ENCODE measurements at places on chromosomes 5 and 9.

GRCh38 chr5:53714667-53715010 lies 154.2 kb downstream of the NDUFS4 start:
- no peak for DNase-seq

DNA sequence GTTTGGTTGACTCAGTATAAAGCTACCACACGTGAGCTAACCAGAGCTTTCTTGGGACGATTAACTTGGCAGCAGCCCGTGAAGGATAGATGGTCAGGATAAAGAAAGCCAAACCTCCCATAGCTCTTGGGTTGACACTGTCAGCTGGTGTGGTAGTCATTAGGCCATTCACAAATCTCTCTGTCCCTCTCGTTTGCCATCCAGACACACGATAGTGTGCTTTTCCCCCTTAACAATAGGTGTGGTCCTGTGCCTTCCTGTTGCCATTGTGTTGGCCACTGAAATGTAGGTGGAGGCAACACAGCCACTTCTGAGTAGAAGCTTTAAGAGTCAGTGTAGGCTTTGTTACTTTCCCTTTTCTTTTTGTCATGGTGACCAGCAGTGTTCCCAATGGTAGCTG lies 11.7 kb downstream of the OR13J1 start:
- no peak for DNase-seq

- DNase-seq = no peak
These were observed 8.5 kb downstream of the CAMSAP1 start for GRCh38 chr9:135898634-135899407.

- DNase-seq = no peak
These were observed 540.2 kb upstream of the ZNF462 start for GRCh38 chr9:106322706-106323245.

GRCh38 chr9:14932231-14932630 lies 22.0 kb upstream of the FREM1 start:
- no peak for DNase-seq

DNA sequence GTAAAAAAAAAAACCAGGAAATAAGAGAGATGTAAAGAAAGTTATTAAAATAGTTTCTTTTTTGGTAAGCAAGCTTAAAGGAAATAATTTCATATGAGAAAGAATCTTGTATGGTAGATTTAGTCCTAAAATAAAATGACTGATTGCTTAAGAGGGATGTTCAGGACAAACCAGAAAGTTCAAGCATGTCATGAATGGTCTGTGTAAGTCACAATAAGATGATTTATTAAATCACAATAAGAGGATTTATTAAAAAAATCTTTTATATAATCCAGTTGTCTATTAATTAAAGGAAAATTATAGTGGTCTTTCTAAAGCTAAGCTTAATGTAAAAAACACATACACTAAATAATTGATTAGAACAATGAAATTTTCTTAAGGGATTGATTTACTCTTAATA lies 91.8 kb upstream of the OR13F1 start:
- peak; percentile 1 for DNase-seq

GRCh38 chr5:17228821-17229291 lies 11.4 kb downstream of the BASP1 start:
- DNase-seq = no peak

GRCh38 chr9:107397076-107398044 lies 92.2 kb downstream of the KLF4 start:
- no peak for DNase-seq

DNA sequence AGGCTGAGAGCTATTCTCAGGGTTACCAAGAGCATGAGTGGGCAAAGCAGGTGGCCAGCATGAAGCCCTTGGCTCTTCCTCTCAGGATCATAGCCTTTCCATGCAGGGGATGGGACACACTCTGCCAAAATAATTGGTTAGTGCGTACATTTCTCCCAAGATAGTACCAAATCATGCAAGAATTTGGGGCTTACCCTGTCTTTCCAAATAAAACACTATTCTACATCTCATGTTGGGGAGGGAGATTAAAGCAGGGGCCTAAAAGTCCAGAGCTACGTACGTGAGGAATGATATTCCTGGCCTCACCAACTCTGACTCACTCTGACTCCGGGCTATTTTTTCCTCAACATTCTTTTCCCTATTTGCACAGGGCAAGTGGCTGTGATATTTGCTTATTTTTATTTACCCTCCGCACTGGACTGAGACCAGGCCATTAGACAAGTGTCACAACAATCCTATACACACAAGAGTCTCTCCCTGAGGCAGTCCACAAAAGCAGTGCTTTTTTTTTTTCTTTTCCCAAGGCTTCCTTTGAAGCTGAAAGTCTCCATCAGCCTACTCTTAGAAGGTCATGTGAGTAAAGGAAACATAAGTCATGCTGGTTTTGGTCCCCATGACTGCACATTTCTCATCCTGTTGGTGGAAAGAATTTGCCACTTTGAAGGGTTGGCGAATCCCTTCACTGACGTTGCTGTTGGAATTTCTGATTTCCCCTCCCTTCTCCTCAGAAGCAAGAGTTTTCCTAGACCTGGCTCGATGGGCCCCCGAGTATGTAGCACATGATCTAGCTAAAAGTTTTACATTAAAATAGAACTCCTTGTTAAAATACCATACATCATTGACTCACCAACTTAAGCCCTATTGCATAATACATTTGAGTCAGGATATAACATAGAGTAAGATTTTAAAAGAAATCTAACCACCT lies 40.0 kb downstream of the TMEM252 start:
- no peak for DNase-seq

- no peak for DNase-seq
These were observed at the start of gene FGD3 for GRCh38 chr9:92947268-92948037. FGD3 (plus strand) TSS chr9:92947523; CDS start chr9:92976257, 28,734 bp downstream.

DNA sequence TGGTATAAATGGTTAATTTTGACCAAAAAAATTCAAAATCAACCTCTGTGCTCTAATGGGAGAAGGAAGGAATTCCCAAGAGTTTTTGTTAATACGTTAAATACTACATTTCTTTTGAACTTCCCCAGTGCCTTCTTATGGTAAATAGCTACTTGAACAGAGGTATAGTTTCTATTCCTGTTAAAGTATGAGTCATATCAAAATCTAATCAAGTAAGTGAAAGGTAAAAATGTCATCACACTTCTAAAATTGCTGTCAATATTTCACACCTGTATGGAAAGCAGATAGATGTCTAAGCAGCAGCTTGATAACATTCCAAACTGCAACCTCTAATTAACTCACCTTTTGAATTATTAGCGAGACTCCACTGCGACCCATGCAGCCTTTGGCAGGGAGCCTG lies 214.1 kb upstream of the MEF2C start:
- DNase-seq = no peak

DNA sequence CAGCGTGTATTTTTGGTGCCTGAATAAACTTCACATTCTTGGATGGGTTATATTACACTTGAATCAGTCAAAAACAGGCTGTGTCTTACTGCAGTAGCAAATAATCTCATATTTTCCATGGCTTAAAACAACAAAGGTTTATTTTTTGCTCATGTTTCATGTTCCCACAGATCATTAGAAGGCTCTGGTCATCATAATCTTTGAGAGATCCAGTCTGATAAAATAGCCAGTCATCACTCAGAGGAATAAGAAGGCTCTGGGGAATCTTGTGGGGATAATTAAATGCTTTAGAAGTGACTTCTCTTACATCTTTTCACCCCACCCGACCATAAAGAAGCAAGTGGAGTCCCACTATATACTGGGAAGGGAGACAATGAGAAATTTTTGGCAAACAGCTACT lies 417.7 kb downstream of the PSAT1 start:
- DNase-seq = no peak

DNA sequence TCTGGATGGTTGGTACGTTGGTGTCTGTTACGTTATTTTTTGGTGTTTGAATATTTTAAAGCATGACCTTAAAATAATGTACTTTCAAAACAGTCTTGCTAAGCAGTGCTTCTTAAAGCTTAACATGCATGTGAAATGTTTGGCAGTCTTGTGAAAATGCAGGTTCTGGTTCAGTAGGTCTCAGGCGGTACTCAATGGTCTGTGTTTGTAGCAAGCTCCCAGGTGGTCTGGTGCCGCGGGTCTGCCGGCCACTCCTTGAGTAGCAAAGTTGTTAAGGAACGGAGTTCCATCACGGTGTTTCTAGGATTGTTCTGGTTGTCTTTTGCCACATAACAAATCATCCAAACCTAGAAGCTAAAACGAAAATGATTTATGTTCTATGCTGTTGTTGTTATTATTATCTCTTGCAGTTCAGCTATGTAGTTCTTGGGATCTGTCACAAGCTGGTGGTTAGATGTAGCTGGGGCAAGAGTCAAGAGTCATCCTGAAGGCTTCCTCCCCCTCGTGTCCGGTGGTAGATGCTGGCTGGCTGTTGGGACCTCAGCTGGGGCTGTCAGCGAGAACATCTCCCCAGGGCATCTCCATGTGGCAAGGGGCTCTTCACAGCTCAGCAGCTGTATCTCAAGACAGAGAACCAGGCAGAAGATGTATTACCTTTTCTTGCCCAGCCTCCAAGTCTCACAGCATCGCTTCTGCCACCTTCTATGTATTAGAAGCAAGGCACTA lies 186.8 kb downstream of the PALM2AKAP2 start:
- no peak for DNase-seq

- DNase-seq = no peak
These were observed 478.1 kb upstream of the NMUR2 start for GRCh38 chr5:152883066-152883775.

GRCh38 chr5:151037561-151038411 lies 17.4 kb downstream of the GPX3 start:
- no peak for DNase-seq

GRCh38 chr9:81777482-81777881 lies 88.1 kb upstream of the TLE1 start:
- DNase-seq = no peak

DNA sequence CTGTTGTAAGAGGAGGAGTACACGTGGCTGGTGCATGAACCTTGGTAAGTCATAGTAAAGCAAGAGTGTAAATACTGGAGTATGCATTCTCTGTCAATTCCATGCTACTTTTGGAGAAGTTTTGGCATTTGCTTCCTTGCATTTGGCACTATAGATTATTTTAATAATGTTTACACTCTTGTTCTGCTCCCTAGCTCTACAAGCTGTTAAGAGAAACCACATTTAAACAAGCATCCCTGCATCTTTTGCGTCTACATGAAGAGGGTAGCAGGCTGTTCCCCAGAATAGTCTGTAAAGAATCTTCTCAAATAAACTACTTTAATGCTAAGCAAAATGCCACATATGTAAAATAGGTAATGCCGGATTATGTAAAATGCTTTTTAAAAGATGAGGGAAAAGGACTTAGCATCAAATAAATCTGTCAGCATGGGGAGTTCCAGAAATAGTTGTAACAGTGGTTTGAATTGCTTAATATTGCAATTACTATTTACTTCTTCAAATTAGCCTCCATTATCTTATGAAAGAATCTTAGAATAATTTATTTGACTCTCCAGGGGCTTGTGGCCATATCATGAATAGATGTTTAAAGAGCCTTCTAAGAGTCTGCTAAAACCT lies 2127.3 kb upstream of the WWC1 start:
- no peak for DNase-seq

- DNase-seq = no peak
These were observed 62.8 kb upstream of the IL33 start for GRCh38 chr9:6152788-6153187.

DNA sequence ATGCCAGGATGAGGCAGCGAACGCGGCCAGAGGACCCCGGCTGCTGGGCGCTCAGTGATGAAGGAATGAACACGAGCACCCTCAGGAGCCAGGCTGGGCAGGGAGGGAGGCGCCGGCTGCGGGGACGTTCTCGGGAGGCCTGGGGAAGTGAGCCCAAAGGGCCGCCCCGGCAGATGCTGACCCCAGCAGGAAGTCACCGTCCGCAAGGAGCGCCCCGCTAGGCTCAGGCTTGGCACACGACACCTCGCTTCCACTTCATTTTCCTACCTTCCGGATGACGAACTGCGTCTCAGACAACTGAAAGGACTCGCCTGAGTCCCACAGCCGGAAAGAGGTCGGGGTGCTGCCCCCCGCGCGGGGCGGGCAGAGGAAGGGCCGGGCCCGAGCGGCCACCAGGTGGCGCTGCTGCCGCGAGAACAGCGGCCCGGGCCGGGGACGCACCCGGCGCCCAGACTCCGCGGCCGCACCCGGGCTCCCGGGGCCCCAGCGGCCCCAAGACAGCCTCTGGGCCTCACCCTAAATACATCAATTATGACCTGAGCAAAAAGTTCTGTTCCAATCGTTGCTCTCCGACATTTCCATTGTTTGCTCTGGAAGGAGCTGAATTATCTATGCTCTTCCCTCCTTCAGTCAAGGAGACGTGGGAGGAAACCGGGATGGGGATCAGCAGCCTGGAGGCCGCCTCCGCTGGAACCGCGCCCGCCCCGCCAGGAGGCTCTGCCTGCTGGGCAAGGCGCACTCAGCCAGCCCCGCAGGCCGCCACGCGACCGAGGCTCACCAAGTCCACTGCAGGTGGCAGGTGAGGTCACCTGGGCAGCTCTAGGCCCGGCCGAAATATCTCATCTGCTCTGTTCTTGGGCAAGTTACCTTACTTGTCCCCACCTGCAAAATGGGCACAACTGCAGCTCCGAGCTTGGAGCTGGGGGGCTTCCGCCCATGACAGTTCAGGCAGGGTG lies 107.0 kb downstream of the ZNF354C start:
- no peak for DNase-seq

- no peak for DNase-seq
These were observed 5.7 kb upstream of the MTAP start for GRCh38 chr9:21796768-21797167.

- DNase-seq = no peak
These were observed 315.4 kb downstream of the CTNND2 start for GRCh38 chr5:11588803-11589202.

GRCh38 chr5:156595132-156595787 lies 254.8 kb upstream of the PPP1R2B start:
- DNase-seq = no peak

DNA sequence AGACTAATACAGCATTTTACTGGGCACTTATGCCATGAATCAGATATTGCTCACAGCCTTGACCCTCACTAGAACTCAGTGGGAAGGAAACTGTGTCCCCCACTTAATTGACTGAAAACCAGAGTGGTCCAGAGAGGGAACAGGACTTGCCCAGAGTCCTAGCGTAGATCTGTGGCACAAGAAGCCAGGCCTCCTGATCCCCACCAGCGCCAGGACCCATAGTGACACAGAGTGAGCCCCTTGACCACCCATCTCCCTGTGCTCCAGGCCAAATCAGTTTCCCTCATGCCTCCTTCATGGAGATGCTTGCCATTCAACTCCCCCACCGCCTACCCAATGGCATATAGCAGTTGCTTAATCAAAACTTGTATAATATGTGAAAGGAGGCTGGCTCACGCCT lies 8.3 kb downstream of the KIF12 start:
- DNase-seq = no peak

- DNase-seq = peak; percentile 41
These were observed 59.3 kb downstream of the FSTL4 start for GRCh38 chr5:133552925-133553525.

- DNase-seq = no peak
These were observed 314.3 kb downstream of the EBF1 start for GRCh38 chr5:158785397-158785796.

Data from HCT116 (cell line).